ENCODE measurements at places on chromosomes 2 and 18.
A peak's percentile ranks its signal among the peaks of the same experiment; 100 is the strongest.

GRCh38 chr2:57720728-57721627, 325.6 kb upstream of the VRK2 start:
- DNase-seq: peak; percentile 41

GRCh38 chr2:202494300-202495229, 118.4 kb downstream of the BMPR2 start:
- DNase-seq: peak; percentile 2

DNA sequence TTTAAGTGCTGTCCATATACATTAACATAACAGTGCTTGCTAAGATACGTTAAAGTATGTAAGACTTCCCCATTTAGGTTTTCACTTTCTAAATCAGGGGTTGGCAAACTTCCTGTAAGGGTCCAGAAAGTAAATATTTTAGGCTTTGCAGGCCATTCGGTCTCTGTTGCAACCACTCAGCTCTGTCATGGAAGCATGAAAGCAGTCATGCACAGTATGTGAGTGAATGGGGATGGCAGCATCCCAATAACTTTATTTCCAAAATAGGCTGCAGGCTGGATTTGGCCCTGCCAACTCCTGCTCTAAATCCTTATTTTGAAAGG, 128.7 kb downstream of the PLA2R1 start:
- DNase-seq: no peak

DNA sequence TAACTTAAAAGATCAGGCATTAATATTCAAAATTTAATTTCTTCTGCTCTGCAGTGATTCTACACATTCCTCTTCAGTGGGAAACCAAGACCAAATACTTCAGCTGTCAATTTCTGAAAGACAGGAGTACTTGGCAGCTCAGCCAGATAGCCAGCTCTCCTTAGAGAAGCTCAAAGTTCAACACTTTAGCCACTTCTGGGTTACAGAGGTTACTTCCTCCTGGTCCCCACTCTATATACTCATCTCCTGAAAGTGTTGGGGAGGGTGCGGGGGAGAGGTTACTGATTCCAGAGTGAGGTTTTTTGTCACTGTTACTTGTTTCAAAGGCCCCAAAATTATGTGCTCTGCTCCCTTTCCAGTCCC, 4.1 kb downstream of the CYTIP start:
- no peak for DNase-seq

DNA sequence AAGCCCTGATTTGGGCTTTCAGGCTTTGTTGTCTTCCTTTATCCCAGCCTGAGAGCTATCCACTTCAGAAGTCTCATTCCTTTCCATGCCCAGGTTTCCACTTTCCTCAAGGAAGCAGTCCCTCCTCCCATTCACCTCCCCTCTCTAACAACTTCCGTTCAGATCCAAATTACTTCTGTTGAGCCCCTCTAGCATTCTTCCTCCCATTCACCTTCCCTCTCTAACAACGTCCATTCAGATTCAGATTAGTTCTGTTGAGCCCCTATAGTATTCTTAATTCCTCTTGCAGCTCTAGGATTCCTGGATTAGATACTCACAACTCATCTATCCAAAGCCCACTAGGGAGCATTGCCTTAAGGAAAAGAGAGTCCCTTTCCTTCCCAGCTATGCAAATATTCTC, 216.8 kb downstream of the RAD51AP2 start:
- no peak for DNase-seq

DNA sequence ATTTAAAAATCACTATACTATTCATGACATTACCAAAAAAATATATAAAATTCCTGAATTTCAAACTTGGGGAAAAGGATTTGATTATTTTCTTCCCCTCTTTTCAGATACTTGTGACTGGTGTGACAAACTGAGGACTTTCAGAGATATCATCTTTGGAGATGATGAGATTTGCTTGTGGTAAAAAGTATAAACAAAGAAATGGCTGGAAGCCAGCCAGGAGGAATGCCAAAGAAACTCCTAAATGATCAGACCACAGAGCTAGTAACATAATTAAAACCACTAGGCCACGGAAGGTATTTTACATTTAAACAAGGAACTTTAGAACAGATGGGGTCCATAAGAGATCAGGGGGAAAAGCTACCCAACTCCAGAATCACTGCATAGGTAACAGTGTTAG, 58.7 kb downstream of the PIGN start:
- peak; percentile 14 for DNase-seq

GRCh38 chr2:179106676-179107428, 56.9 kb upstream of the CCDC141 start:
- peak; percentile 91 for DNase-seq

DNA sequence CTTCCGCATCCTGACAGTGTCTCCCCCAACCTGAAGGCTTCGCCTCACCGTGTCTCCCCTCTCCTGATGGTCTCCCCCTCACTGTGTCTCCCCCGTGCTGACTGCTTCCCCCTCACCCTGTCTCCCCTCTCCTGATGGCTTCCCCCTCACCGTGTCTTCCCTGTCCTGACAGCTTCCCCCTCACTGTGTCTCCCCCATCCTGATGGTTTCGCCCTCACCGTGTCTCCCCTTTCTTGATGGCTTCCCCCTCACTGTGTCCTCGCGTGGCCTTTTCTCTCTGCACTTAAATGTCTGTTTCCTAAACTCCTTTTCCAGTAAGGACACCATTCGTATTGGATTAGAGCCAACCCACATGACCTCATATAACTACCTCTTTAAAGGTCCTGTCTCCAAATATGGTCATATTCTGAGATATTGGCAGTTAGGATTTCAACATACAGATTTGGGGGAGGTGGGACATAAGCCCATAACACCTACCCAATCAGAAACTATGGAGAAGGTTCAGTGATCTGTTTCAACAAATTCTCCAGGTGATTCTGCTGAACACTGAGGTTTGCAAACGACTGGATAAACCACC, 47.9 kb upstream of the RAB27B start:
- DNase-seq: no peak

DNA sequence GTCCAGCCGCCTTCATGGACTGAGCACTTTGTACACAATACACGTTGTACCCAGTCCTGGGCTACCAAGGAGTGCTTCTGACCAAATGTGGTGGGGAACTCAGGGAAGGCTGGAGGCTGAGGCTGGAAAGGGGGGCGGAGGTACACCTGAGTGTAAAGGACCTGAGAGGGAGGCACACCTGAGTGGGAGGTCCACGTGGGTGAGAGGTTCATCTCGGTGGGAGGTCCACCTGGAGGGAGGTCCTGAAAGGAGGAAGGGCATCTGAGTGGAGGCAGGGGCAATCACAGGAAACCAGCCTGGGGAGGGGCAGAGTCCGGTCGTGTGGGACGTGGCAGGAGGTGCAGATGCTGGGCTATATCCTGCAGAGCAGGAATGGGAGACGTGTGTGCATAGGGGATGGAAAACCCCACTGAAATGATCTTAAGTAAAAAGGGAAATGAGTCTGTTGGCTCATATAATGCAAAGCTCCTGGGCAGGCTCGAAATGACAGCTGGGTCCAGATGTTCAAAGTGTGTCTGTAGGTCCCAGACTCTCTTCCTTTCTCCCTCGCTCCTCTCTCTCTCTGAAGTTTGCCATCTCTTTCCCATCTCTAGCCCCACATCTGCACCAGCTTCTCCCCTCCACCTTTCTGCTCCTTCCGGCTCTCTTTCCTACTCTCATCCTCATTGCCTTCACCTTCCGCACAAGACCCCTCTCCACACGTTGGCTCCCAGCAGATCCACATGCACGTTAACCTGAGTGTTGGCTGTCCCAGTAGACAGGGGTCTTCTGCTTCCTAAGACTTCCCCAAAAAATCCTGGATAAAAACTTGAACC, 137.7 kb downstream of the PXDN start:
- DNase-seq: no peak

GRCh38 chr2:123380370-123380935, 644.6 kb upstream of the CNTNAP5 start:
- no peak for DNase-seq

DNA sequence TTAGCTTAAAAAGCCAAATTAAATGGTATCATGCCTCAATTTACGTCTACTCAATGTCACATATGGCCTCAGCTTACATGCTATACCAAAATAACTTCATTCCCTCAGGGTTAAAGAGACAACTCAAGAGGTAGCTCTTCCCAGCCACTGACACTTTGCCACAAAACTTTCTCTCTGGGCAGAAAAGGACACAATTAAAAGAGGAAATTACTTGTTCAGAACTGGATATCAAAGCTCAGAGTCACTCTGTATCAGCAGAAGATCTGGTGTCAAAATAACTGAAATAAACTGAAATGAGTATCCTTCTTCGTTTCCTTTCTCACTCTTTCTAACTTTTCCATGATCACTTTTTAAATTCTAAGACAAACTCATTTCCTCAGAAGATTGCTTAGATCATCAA, 108.7 kb downstream of the ZNF521 start:
- no peak for DNase-seq

DNA sequence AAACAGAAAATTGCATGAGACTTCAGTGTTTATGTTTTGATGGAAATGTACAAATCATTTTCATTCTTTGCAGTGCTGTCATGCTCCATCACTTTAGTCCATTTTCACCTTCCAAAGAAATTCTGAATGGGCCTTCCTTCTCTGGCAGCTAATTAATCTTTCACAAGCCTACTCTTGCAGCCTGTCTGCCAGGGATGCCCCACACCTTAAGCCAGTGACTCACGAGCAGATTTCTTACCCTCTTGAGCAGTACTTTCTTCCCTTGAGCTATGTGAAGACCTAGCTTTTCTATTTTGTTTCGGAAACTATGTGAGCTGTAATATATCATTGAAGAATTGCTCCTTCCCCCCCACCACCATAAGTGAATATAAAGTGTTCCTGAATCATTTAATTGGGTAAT, 404.3 kb upstream of the VWC2L start:
- DNase-seq: no peak

DNA sequence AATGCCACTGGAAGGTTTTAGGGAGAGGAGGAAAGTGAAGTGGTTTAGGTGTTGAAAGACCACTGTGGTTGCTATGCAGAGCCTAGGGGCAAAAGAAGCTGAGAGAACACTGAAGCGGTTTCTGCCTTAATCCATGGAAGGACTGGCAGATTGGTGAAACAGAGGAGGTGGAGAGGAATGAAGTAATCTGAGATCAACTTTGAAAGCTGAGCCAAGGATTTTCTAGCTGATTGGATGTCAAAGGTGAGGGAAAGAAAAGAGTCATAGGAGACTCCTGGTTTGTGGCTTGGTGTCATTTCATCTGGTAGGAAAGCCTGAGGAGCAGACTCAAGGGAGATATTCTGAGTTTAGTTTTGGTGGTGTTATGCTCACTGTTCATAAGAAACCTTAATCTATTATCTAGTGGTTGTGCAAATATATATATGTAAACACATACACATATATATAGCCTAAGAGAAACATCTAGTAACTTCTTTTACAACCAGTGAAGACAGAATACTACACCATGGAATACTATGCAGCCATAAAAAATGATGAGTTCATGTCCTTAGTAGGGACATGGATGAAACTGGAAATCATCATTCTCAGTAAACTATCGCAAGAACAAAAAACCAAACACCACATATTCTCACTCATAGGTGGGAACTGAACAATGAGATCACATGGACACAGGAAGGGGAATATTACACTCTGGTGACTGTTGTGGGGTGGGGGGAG, 134.1 kb upstream of the CREB1 start:
- DNase-seq: no peak

DNA sequence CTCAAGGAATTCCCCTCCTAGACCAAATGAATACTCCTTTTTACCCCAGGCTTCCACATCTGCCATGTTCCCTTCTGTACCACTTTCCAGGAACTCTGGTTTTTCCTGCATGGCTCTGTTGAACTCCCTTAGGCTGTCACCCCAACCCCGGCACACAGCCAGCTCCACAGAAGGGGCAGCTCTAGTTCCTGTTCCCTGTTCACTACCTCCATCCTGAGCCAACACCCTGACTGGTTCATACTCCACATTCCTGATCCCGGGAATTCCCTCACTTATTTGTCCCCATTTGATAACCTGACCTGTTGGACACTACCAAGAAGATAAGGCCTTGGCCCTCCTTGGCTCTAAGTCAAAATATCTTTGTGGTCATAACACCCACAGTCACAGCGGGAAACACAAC, 280.9 kb upstream of the RAB6C start:
- no peak for DNase-seq

DNA sequence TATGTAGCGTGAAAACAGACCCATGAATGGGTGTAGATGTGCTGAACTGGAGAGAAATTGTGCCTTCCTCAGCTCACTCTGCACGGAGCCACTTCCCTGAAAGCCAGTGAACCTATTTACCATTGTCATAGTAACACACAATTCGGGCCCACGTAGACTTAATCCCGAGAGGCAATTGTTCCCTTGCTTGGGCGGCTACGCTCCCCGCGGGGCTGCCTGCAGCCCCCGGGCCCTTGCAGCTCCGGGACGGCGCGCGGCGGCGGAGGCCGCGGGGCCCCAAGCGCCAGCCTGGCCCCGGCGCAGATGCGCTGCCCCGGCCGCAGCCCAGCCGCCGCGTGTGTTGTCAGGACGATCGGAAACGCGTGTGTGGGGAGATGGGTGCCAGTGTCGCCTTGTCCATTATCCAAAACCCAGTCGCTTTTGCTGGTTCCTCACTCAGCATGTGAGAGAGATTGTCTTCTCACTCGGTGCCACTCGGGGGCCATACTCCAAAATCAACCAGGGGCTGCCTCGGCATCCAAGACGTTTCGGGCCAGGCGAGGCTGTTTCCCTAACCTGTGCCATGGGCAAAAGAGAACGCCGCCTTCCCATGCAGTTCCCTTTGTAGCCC, 17.9 kb upstream of the LRRTM1 start:
- DNase-seq: no peak

GRCh38 chr18:11500153-11501122, 109.0 kb upstream of the SLC35G4 start:
- DNase-seq: no peak

DNA sequence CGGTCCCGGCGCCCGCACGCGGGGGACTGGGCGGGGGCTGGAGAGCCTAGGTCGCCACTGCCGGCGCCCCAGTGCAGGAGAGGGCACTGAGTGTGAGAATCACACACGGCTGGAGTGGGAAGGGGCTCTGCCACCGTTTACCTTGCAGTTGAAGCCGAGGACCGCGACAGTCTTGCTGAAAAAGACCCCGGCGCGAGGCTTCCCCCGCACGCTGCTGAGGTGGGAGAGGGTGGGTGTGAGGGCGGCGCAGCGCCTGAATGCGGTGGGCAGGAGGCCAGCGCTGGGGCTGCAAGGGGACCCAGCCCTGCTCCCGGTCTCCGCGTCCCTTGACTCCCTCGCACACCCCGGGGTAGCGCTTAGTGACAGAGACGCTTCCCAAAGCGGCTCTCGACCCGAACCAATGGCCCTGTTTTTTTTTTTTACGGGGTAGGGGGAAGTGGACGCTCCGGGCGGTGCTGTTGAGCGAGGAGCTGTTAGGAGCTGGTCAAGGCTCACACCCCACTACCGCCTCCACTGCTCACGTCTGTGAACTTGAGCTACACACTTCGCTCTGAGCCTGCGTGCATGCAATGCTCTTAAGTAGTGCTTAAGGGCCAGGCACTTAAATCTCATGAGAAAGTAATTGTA, 794 bp downstream of the NOTO start:
- no peak for DNase-seq

- DNase-seq: peak; percentile 79
Measured at GRCh38 chr2:97751752-97752151, 38.4 kb downstream of the ZAP70 start.

GRCh38 chr18:58531236-58531635, 97.7 kb downstream of the ALPK2 start:
- DNase-seq: no peak
